ENCODE measurements at places on chromosomes 12 and 14.
A peak's percentile ranks its signal among the peaks of the same experiment; 100 is the strongest.

- H3K27me3 ChIP-seq, result no peaks in the 10 kb centered on the region
- no peak for DNase-seq
- H3K4me1 ChIP-seq, result no peaks in the 10 kb centered on the region
- H3K4me3 ChIP-seq, result no peak overlapping the region
These were observed 12.7 kb downstream of the CCND2 start for GRCh38 chr12:4286228-4286627.

GRCh38 chr12:88258396-88258795, 116.3 kb downstream of the TMTC3 start:
- no peaks in the 10 kb centered on the region for H3K27me3 ChIP-seq
- no peak overlapping the region for H3K4me3 ChIP-seq
- no peak for DNase-seq
- no peaks in the 10 kb centered on the region for H3K36me3 ChIP-seq
- no peaks in the 10 kb centered on the region for H3K4me1 ChIP-seq
- H3K27ac ChIP-seq, result no peak overlapping the region

- H3K4me3 ChIP-seq, result no peak overlapping the region
- H3K27me3 ChIP-seq, result no peaks in the 10 kb centered on the region
- no peaks in the 10 kb centered on the region for H3K4me1 ChIP-seq
- DNase-seq, result no peak
- H3K27ac ChIP-seq, result no peak overlapping the region
- no peaks in the 10 kb centered on the region for H3K36me3 ChIP-seq
These were observed 220.4 kb upstream of the GARIN6 start for GRCh38 chr12:99427104-99427503.

DNA sequence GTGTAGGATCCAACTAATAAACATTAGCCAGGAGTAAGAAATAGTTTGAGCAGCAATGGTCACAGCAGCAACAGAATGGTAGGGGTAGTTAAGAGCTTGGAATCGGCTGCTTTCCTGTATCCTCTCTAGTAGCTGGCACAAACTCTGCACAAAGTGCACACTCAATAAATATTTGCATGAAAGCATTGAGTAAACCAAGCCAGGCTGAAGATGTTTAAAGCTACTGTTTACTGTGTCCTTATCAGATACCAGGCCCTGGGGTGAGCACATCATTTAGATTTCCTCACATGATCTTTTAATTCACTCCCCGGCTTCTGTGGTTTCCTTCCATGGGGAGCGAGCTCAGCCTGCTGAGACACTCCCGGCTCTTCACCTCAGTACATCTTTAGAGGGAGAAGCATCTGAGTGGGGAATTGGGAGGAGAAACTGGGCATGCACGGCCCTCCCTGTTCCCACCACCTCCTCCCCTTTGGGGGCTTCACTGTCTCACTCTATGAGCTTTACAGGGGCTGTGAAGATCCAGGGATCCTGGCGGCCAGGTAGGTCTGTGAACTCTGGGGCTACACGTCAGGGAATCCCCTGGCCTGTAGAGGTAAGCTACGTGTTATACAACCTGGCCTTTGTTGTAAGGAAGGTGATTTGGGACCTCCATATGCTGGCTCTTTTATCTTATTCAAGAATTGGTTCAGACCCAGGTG, 107.2 kb upstream of the VASH1 start:
- DNase-seq, result no peak
- H3K27me3 ChIP-seq, result no peaks in the 10 kb centered on the region
- no peaks in the 10 kb centered on the region for H3K4me1 ChIP-seq

DNA sequence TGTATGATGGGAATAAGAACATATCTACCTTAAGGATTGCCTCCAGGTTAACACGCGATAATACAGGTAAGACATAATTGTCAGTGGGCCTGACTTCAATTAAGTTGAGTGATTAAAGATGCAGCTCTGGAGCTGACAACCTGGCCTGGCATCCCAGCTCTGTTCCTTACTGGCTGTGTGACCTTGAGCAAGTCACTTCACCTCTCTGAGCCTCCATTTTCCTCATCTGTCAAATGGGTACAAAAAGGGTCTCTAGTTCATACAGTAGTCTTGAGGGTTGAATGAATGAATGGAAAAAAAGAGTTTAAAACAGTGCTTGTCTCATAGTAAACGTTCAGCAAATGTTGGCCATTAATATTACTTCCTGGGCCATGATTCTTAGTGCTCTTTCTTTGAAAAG, 213.9 kb downstream of the PHETA1 start:
- no peaks in the 10 kb centered on the region for H3K4me1 ChIP-seq
- no peaks in the 10 kb centered on the region for H3K36me3 ChIP-seq
- no peak for DNase-seq
- no peak overlapping the region for H3K27ac ChIP-seq

DNA sequence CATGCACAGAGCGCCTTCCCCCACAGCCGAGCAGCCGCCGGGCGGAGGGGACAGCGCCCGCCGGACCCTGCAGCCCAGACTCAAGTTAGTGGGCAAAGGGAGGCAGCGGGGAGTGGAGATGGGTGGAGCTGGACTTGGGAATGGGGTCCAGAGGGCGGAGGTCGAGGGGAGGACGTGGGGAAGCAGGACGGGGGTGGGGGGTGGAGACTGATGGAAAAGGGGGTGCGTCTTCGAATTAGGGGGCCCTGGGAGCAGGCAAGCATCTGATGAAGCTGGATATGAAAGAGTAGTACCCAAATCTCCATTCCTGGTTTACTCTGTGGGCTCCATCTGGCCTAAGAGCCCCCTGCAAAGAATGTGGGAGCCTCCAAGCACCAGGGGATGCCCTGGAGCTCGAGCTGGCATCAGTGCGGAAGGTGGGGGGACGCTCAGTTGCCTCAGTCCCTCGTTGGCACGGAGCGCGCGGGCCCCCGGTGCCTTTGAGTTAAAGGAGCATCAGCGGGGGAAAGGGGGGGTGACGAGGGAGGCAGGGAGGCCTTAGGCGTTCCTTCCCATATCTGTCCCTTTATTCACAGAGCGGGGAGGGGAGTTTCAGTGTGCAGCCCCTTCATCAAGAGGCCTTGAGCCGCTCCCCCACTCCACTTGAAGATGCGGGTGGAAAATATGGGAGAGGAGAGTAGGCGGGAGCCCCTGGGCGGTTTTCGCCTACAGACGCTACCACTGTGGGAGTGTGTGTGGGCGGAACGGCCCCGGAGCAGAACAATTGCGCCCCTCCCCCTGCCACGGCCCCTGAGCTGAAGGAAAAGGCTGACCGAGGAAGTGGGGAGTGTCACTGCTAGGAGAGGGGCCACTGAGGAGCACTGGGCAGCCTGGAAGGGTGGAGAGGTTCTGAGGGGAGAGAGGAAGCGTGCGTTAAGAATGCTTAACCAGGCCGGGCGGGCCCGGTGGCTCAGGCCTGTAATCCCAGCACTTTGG, 644 bp downstream of the NAB2 start:
- peaks cover 20% of the 10 kb centered on the region for H3K4me1 ChIP-seq
- H3K4me3 ChIP-seq, result peak overlapping the region; percentile 49
- DNase-seq, result peak; percentile 72
- H3K27ac ChIP-seq, result peak overlapping the region; percentile 34
- H3K27me3 ChIP-seq, result no peaks in the 10 kb centered on the region

GRCh38 chr12:70383886-70384285, 17.8 kb downstream of the KCNMB4 start:
- H3K27ac ChIP-seq, result no peak overlapping the region
- DNase-seq, result no peak
- no peaks in the 10 kb centered on the region for H3K36me3 ChIP-seq
- no peaks in the 10 kb centered on the region for H3K27me3 ChIP-seq

DNA sequence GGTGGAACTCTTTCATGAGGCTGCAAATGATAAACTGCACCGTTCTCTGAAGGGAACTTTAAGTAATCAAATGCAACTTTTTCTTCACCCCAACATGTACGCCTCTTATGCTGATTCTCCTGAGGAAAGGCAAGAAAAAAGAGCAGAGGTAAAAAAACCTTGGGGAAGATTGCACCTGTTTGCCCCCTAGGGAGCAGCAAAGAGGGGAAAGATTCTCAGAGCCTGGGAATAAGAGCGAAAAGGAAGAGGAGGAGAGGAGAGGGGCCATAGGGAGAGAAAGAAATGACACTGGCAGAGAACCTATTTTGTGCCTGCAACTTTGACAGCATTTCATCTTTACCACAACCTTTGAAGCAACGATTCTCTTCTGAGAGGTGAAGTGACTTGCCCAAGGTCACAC, 254.6 kb downstream of the KSR2 start:
- H3K27ac ChIP-seq, result no peak overlapping the region
- no peaks in the 10 kb centered on the region for H3K27me3 ChIP-seq
- H3K36me3 ChIP-seq, result no peaks in the 10 kb centered on the region
- no peak overlapping the region for H3K4me3 ChIP-seq

DNA sequence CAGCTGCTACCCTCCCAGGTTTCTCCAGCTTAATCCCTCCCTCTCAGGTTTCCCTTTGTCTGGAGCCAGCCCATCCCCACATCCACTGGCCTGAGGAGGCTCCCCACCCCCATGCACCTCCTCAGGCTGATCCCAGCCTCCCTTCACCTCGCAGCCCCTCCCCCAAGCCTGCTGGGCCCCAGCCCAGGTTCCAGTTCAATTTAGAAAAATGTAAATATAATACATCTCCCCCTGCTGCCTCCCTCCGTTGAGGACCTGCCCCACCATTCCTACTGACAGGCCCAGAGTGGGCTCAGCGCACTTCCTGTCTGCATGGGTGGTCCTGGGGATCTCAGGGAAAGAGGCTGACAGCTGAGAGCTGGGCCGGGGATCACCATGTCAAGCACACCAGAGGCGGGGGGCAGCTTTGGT, 155.8 kb downstream of the NTF3 start:
- no peaks in the 10 kb centered on the region for H3K36me3 ChIP-seq
- H3K4me3 ChIP-seq, result no peak overlapping the region
- DNase-seq, result no peak
- no peak overlapping the region for H3K27ac ChIP-seq
- H3K27me3 ChIP-seq, result no peaks in the 10 kb centered on the region
- H3K4me1 ChIP-seq, result peaks cover 53% of the 10 kb centered on the region

DNA sequence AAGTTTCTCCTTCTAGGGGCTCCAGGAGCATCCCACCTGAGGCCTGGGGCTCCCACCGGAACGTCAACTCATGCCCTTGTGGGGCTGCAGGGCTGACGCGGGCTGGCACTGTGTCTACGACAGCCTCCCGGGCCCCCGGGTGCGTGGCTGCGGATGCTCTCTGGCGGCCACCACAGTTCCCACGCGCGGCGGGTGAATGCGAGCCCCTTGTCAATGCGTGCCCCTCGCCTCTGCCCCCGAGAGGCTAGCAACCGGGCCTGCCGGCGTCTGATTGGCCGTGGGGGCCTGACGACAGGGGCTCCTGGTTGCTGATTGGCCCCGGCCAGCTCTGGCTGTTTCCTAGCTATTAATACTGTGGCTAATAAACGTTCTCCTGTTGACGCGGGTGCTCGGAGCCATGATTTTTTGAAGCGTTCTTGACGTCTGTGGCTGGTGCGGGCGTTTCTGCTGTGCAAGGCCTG, 1.8 kb upstream of the MEG3 start:
- DNase-seq, result peak; percentile 69
- H3K4me1 ChIP-seq, result no peaks in the 10 kb centered on the region
- no peak overlapping the region for H3K27ac ChIP-seq
- peaks cover 4% of the 10 kb centered on the region for H3K27me3 ChIP-seq
- H3K36me3 ChIP-seq, result peaks cover 2% of the 10 kb centered on the region
- no peak overlapping the region for H3K4me3 ChIP-seq

DNA sequence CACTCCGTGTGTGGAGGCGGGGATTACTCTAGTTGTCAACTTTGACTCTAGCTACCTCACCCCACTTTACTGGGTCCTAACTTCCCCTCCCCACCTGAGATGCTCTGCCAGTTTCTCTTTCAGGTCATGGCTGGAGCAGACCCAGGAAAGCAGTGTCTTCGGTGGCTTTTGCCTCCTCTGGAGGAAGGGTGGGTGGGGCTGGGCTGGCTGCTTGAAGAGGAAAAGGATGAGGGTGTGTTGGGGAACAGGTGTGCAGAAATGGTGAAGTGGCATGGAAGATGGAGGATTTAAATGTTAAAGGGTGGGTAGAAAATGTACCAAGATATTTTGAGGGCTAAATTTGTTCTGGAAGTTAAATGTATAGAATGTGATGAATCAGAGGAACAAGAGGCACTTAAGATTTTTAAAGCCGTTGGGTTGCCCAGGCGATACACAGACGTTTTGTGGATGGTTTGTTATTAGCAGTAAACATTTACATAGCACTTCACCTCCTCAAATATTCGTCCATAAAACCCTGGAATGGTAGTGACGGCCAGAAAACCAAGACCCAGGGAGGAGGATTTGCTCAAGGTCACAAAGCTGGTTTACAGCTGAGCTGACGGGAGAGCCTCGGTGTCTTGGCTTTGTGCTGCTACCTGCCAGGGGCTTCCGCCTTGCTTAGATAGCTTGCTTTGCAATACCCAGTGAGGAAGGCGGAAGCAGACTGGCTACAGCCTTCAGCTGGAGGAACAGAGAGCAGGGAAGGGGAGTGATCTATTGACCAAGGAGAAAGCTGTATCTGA, 72.2 kb upstream of the PRMT8 start:
- H3K4me3 ChIP-seq, result no peak overlapping the region
- H3K27ac ChIP-seq, result no peak overlapping the region
- DNase-seq, result no peak

- peaks cover 37% of the 10 kb centered on the region for H3K4me1 ChIP-seq
- no peak overlapping the region for H3K4me3 ChIP-seq
- H3K36me3 ChIP-seq, result no peaks in the 10 kb centered on the region
- DNase-seq, result no peak
- H3K27ac ChIP-seq, result no peak overlapping the region
- no peaks in the 10 kb centered on the region for H3K27me3 ChIP-seq
These were observed 108.6 kb downstream of the FGD4 start for GRCh38 chr12:32507942-32508320.

GRCh38 chr12:65318186-65318685, 39.8 kb downstream of the MSRB3 start:
- peaks cover 4% of the 10 kb centered on the region for H3K4me1 ChIP-seq
- DNase-seq, result no peak
- no peaks in the 10 kb centered on the region for H3K27me3 ChIP-seq
- no peak overlapping the region for H3K27ac ChIP-seq

DNA sequence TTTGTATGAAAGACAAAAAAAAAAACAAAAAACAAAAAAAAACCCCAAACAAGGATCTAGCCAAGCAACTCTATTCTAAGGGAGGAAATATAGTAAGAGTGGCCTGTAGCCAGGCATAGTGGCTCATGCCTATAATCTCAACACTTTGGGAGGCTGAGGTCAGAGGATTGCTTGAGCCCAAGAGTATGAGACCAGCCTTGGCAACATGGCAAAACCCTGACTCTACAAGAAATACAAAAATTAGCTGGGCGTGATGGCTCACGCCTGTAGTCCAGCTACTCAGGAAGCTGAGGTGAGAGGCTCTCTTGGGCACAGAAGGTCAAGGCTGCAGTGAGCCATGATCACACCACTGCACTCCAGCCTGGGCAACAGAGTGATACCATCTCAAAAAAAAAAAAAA, 47.9 kb downstream of the TMEM117 start:
- no peak overlapping the region for H3K27ac ChIP-seq
- H3K36me3 ChIP-seq, result no peaks in the 10 kb centered on the region

DNA sequence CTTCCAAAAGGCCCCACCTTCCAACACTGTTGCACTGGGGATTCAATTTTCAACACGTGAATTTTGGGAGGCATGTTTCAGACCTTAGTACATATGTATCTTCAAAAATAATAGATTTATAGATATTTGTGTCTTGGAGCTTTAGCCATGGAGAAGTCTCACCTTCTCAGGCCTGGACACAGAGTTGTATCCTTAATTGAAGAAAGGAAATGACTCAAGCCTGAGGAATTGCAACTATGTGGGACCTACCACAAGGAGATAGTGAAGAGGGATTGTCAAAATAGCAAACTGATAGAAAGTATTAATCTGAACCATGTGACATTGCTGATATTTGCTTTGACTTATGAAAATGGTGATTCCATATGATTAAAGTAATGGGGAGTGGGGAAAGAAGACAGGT, 89.8 kb downstream of the ACSS3 start:
- H3K36me3 ChIP-seq, result no peaks in the 10 kb centered on the region
- peak; percentile 19 for DNase-seq
- no peak overlapping the region for H3K27ac ChIP-seq
- H3K4me3 ChIP-seq, result no peak overlapping the region
